ENCODE measurements at places on chromosomes 12 and 14. TPM values are rescaled to one million over a fixed set of nuclear protein-coding genes. Genes with fewer than 3 reads are reported as not detected.

Gene BBS10
- 19.9 TPM for total RNA-seq

Gene PYM1
- total RNA-seq, result 29.3 TPM

Gene KCNA5
- total RNA-seq, result not detected

Gene DPY19L2
- 3.3 TPM for total RNA-seq

Gene PTPRQ
- total RNA-seq, result 0.47 TPM

Gene ATL1
- 7.4 TPM for total RNA-seq

Gene RERG
- 2.8 TPM for total RNA-seq

Gene NANOG
- 0.03 TPM for total RNA-seq

Gene NPAS3
- 0.10 TPM for total RNA-seq

Gene PSMA6
- total RNA-seq, result 241 TPM

Gene NKX2-8
- not detected for total RNA-seq

Gene TEX52
- not detected for total RNA-seq

Gene CMA1
- not detected for total RNA-seq

Gene LMO3
- 50.6 TPM for total RNA-seq

Gene TBX5
- not detected for total RNA-seq

Gene SLIRP
- total RNA-seq, result 295 TPM

Gene KRT77
- not detected for total RNA-seq

Gene CMKLR1
- total RNA-seq, result 10.6 TPM

Gene LPAR5
- total RNA-seq, result not detected

Gene COX8C
- not detected for total RNA-seq

Gene RHOJ
- total RNA-seq, result not detected

Gene GPR132
- not detected for total RNA-seq

Gene CLMN
- total RNA-seq, result 0.52 TPM

Gene CRIP2
- 856 TPM for total RNA-seq

Gene SLCO1B1
- not detected for total RNA-seq

Gene PPP4R4
- total RNA-seq, result 0.75 TPM

Gene PPP1CC
- total RNA-seq, result 120 TPM

Gene KCNC2
- total RNA-seq, result not detected

Gene LEMD3
- 19.8 TPM for total RNA-seq

Gene ERBB3
- total RNA-seq, result 188 TPM

Gene CHPT1
- total RNA-seq, result 59.7 TPM

Gene NID2
- total RNA-seq, result 50.9 TPM

Gene TPPP2
- not detected for total RNA-seq

Gene CD163
- total RNA-seq, result 12.7 TPM

Gene OAS1
- 14.0 TPM for total RNA-seq

Gene ANKRD33
- not detected for total RNA-seq

Gene CNIH1
- 162 TPM for total RNA-seq

Gene LBHD2
- 2.7 TPM for total RNA-seq

Gene SLC6A15
- total RNA-seq, result 3.7 TPM

Gene SLC7A7
- 76.5 TPM for total RNA-seq

Gene ACSM4
- not detected for total RNA-seq

Gene CLEC2D
- 6.6 TPM for total RNA-seq

Gene GPR137C
- 1.6 TPM for total RNA-seq

Gene FOXN4
- not detected for total RNA-seq

Gene KNTC1
- total RNA-seq, result 5.4 TPM

Gene CAPS2
- total RNA-seq, result 10.1 TPM

Gene RAB2B
- 21.9 TPM for total RNA-seq

Measured in myocyte (in vitro differentiated cells).